Upper lobe of left lung (tissue), 6 donors: ENCODE measurements at places on chromosomes 3 and 15. TPM values are rescaled to one million over a fixed set of nuclear protein-coding genes. Genes with fewer than 3 reads are reported as not detected.

GRCh38 chr3:128319107-128319506 is 147.6 kb downstream of the DNAJB8 start:
- DNase-seq: no peak

- DNase-seq: peak; percentile 91
Observed at GRCh38 chr3:120450600-120451271, at the start of gene FSTL1. Gene FSTL1, minus strand, starts transcription at chr3:120450992. Its CDS starts 246 bp downstream, at chr3:120450746.

The MAPKBP1 gene
- 35.0 TPM for total RNA-seq

DNA sequence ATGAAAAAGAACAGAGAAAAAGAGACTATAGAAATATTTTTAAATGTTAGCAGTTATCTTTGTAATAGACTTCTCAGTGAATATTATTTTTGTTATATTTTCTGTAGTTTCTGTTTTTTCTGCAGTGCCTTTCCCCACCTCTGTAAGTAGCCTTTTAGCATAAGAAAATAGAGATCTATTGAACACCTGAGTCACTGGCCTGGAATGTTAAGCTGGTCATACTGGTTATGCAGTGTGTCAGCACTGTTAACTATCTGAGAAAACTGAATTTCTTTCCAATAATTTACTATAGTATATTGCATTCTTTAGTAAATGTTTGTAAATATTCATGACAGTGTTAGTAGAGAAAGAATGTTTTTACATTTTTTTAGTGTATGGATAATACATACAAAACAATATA is 79.8 kb downstream of the NECTIN3 start:
- DNase-seq: no peak

DNA sequence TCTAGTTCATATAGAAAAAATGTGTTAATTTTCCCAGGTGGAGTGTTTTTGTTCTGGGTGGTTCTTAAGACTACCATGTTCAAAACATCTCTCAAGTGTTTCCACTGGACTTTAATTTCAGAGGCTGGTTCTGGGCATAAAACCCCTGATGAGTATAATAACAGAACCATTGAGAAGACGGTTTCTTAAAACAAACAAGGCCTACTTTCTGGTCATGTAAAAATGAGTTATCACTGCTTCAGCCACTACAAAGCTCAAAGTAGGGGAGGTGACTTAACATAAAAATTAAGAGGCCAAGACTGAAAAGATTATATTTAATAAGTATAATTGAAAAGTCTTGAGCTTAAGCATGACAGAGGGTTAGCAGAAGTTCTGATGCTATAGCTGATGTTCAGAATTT is 33.8 kb downstream of the RYR3 start:
- no peak for DNase-seq

DNA sequence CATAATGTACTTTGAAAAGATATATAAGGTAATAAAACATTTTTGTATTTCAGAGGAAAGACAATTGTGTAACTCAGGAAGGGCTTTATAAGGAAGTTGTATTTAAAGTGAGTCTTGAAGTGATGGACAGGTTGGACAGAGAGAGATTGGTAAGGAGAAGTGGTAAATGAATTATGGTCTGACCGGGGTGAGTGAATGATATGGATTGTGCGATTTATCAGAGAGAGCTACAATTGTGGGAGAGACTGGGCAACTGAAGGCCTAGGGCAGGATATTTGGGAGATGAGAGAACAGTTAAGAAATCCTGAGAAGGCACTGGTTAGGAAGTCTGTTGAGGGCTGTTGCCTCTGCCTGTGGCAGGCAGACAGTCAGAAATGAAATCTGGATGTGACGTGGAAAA is 14.8 kb downstream of the IL1RAP start:
- no peak for DNase-seq

The KNG1 gene
- not detected for total RNA-seq

The MYLK gene
- total RNA-seq: 105 TPM

DNA sequence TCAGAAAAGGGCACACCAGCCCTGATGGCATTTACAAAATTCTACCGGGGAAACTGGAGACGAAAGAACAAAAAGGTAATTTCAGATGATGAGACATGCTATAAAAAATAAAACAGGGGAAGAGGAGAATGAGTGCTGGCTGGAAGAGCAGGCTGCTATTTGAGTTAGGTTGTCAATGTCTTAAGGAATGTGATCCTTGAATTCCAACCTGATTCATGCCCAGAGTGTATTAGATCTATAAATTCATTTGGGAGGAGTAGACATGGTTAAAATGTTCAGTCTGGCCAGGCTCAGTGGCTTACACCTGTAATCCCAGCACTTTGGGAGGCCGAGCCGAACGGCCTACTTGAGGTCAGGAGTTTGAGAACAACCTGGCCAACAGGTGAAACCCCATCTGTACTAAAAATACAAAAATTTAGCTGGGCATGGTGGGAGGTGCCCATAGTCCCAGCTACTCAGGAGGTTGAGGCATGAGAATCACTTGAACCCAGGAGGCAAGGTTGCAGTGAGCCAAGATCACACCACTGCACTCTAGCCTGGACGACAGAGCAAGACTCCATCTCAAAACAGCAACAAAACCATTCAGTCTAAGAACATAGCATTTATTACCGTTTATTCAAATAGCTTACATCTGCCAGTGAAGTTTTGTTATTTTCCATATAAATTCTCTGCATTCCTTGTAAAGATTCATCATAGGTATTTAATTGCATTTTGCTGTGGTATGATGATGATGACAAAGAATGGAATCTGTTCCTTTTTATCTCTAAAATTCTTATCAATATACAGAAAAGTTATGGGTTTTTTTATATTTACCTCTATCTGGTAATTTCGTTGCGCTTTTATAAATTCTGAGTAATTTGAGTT is 126.7 kb upstream of the NR2E3 start:
- DNase-seq: no peak

The ST3GAL6 gene
- total RNA-seq: 25.0 TPM

DNA sequence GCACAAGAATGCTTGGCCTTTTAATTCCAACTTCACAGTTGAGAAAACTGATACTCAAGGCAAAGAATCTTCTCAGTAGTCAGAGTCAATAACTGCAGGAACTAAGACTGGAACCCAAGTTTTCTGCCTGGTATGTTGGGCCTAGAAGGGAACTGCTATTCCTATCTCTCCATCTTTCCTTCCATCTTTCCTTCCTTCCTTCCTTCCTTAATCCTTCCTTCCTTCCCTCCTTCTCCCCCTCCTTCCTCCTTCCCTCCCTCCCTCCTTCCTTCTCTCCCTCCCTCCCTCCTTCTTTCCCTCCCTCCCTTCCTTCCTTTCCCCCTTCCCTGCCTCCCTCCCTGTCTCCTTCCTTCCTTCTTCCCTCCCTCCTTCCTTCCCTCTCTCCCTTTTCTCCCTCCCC is 131.2 kb downstream of the RORA start:
- DNase-seq: no peak

The SHISA5 gene
- 228 TPM for total RNA-seq

DNA sequence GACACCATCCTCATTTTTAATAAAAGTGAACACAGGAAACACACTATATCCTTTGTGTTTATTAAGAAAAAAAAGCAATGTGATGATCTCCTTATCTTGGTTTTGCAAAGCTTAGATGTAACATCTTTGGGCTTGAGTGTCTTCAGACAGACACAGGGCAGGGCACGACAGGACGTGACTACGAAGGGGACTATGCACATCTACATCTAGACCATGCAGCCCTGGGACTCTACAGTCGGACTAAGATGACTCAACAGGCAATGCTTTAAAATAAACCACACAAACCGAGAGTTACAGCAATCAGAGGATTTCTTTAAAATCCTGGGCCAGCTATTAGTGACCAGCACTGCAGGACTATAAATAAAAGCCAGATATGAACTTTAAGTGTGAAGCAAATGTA is 22.8 kb upstream of the TM2D3 start:
- DNase-seq: no peak

The SLC28A1 gene
- total RNA-seq: not detected

GRCh38 chr3:46228260-46229242 is 13.7 kb upstream of the CCR3 start:
- DNase-seq: no peak

The SAMD7 gene
- total RNA-seq: not detected

DNA sequence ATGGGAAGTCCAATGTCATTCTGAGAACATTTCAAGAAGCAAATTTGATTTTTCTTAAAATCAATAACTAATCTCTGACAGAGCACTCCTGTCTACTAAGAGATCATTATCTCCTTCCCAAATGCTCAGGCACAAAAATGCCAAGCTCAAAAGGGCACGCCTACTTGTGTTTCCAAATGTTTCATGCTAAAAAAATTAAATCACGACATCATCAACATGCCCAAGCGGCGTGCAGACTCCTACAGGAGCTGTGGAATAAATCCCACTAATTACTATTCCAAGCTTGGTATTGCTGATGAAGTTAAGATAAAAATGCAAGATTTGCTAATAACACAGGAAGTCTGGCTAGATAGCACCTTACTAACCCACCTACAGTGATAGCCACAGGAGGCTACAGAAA is 140.8 kb downstream of the OSBPL10 start:
- no peak for DNase-seq

DNA sequence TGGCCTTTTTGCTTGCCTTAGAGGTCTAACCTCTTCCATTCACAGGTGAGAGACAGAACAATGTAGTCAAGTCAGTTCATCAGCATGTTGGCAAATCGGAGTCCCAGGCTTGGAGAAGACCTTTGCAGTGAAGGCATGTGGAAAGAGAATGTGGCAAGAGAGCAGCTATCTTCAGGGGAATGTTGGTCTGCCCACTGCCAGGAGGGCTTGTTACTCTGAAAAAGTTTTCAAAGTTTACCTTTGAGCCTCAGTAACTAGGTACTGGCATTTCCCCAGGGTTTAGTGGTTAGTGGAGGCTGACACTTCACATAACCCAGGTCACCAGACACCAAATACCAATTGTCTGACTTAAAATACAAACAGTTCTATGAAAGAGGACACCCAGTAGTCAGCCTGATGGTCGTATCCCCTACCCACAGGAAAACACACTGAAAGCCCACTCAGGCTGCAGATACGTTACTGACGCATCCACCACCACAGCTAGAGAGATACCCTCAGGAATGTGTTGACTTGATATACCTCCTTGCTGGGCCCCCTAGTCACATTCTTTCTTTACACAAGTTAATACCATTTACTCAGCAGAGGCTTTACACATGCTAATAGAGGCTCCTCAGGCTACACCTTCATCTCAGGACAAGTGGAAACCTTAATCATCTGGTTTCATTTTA is 9.7 kb upstream of the ARID3B start:
- no peak for DNase-seq

DNA sequence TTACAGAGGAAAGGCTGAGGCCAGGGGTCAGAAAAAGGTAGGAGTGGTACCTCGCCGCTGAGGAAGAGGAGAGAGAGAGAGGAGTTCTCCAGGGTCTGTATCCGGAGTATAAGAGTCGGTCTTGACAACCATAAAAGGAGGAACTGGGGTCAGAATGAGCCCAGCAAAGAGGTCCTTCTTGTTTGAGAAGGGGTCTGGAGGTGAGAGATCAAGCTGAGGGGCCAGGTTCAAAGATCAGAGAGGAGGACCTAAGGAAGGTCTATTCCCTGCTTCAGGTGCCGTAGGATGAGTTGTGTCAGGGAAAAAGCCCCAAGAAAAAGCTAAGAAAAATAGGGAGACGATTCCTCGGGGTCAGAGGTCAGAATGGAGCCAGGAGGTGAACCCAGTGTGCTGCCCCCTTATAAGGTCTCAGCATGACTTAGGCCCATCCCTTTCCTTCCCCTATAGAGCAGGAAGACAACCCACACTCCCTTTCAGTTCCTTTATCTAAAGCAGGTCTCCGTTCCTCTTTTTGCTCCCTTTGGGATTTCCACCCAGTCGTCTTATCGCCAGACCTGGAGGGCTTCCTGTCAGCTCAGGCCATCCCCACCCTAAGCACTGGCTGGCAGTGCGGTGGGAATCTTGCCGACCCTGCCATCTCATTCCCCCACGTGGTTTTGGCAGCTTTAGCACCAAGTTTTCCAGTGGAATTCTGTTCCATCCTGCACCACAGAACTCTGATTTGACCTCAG is 651 bp downstream of the MTMR14 start:
- DNase-seq: peak; percentile 31

The AGTR1 gene
- 5.1 TPM for total RNA-seq

DNA sequence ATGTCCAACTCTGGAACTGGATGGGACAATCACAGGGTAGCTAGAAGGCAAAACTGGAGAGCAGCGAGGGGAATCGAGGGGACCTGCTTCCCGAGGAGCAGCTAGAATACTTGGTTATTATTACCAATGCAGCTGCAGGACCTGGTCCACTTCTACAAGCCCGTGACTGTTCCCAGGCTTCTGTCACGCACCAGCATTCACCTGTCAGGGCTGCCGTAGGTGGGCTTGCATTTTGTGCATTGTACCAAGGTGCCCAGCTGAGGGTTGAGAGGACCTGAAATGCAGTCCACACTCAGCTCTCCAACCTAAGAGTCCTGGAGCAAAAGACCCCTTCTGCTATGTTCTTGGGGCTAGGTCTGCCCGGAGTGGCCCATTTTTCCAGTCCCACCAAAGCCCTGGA is 2.3 kb downstream of the SEMA4B start:
- no peak for DNase-seq

The PCOLCE2 gene
- total RNA-seq: 14.8 TPM

- no peak for DNase-seq
Observed at GRCh38 chr15:69736161-69736560, 283.5 kb downstream of the RPLP1 start.

The IL16 gene
- 102 TPM for total RNA-seq

The WDR93 gene
- 0.31 TPM for total RNA-seq

The EXD1 gene
- total RNA-seq: not detected

The PDE12 gene
- 21.8 TPM for total RNA-seq

- no peak for DNase-seq
Observed at GRCh38 chr3:78641703-78642102, 1126.1 kb downstream of the ROBO1 start.

The TBC1D2B gene
- 58.0 TPM for total RNA-seq

The ZIC4 gene
- total RNA-seq: not detected
